ENCODE measurements at places on chromosomes 7 and 10. TPM values are rescaled to one million over a fixed set of nuclear protein-coding genes. Genes with fewer than 3 reads are reported as not detected.
A peak's percentile ranks its signal among the peaks of the same experiment; 100 is the strongest.

DNA sequence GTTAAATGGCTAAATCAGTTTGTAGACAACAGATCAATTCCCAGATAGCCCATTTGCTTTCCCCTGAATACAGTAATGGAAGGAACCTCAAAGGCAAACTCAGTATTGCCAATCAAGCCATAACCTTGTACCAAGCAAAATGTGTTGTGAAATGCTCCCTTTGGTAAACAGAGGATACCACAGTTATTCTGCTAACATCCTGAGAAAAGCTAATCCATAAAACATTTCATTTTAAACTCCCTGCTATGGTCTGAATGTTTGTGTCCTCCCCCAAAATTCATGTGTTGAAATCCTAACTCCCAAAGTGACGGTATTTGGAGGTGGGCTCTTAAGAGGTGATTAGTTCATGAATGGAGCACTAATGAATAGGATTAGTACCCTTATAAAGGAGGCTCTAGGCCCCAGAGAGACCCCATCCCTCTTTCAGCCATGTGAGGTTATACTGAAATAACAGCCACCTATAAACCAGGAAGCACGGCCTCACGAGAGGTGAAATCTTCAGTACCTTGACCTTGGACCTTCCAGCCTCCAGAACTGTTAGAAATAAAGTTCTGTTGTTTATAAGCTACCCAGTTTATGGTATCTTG, 89.3 kb upstream of the RNF148 start:
- no peak for DNase-seq

GRCh38 chr7:113338071-113338696, 219.8 kb upstream of the SMIM30 start:
- DNase-seq = no peak

The RASA4B gene
- total RNA-seq = 7.6 TPM

DNA sequence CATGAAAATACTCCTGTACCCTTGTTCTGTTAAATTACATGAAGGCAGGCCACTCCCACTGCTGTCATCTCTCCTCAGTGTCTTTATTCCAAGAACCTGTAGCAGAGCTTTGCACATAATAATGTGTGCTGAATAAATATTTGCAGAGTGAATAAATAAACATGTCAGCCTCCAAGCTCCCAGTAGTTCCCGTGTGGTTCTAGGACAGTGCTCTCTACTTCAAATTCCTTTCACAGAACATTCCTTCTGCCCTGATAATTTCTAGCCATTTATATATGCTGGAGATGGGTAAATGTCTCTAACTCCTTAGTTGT, 20.3 kb upstream of the HYAL4 start:
- no peak for DNase-seq

DNA sequence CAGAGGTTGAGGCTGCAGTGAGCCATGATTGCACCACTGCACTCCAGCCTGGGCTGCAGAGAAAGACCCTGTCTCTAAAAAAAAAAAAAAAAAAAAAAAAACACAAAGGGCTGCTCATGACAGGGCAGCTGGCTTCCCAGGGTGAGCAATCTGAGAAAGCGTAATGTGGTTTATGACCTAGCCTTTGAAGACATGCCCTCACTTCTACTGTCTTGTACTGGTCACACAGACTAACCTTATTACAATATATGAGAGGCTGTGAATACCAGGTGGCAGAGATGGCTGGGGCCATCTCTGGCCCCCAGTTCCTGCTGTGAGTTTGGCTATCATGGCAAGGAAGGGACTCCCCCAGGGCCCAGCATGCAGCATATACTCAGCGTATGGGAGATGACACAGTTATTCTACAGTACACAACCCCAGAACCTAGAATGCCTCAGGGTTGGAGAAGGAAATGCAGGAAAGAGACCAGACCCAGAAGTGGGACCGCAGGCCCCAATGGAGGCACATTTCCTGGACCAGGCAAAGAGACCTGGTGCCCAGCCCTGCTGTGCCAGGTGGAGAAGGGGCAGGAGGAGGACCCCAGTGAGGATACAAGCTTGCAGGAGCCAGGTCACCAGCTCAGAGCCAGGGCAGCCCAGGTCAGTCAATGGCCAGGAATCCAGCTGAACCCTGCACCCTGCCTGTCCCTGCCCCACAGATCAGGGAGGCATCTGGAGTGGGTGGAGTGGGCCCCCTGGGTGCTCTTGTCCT, 26.3 kb downstream of the NPTX2 start:
- no peak for DNase-seq

The NPY4R gene
- not detected for total RNA-seq

DNA sequence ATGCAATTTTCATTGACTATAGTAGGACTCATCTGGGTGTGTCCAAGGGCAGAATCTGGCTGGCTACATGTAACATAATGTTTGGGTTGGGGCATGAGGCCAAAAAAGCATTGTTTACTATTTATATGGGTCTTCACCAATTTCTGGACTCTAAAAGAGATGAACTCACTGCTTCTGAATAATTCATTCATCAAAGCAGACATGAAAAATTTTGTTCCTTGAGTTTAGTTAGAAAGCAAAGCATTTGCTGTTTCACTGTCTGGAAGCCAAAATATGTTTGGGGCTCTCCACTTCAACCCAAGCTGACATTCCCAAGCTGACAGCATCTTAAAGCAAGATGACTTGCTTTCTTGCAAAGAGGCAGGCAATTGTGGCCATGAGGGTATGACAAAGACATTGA, 670.6 kb downstream of the SUGCT start:
- DNase-seq = no peak

The BHLHA15 gene
- 8.1 TPM for total RNA-seq

DNA sequence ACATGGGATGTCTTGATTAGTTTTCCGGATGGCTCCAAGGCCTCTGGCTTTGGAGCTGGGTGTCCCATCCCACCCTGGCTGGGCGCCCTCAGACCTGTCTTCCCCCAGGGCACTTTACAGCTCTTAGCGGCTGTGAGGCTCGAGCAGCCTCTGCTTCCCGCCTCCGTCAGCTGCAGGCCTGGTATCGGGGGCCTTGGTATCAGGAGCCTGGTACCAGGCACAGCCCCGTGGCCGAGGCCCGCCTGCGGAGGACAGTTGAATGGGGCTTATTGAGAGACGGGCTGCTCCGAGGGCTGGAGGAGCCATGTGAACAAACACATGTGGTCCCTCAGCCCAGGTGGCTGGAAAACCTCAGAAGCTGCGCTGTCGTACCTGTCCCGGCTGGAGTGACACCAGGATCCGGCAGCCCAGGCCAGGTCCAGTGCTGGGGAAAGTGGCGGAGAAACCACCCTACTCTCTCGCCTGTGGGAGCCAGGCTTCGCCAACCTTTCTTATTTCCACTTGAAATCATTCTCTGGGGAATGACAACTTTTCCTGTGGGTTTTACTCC, 23.9 kb upstream of the AP5Z1 start:
- no peak for DNase-seq

- no peak for DNase-seq
Observed at GRCh38 chr7:74258639-74259038, 4.4 kb upstream of the RFC2 start.

DNA sequence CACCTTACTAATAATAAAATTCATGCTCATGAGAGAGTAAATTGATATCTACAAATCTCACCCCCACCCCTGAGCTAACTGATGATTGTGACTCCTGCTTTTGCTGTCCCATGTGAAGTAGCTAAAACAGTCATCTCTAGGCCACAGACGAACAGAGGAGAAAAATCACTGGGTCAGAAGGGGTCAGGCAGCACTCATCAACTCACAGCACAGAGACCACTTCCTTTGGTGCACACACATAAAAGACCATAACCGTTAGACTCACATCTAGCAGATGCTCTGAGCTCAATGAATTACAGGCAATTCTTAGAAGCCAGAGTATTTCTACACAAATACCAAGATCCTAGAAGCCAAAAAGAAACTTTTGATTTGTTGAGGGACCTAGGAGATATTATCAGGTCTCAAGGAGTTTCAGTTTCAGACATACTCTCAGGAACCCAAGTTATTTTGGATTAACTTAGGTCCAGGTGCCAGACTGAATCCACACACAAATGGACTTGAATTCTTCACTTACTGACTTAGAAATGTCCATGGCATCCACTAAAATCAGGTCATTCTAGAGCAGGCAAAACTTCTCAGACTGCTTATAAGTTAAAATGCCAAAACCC, 65.0 kb upstream of the TES start:
- no peak for DNase-seq

- no peak for DNase-seq
Observed at GRCh38 chr10:25522294-25522693, 347.5 kb downstream of the GPR158 start.

The GIMAP5 gene
- total RNA-seq = not detected

The CCL26 gene
- not detected for total RNA-seq

The OR6V1 gene
- total RNA-seq = not detected

DNA sequence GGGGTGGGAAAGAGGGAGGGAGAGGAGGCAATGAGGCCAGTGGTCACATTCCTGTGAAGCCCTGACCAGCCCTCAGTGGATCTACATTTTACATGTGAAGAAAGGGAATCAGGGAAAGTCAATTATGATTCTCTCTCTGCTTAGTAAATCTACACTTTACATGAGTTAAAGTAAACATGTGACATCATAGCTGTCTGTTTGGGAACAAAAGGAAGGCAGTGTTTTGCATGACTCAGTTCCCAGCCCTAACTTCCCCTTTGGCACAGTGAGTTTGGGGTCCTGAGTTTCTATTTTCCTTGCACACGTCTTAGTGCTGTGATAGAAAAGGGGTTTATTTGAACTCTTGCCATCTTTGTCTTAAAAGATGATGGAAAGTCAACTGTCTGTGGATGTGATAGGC, 615.1 kb downstream of the SDK1 start:
- DNase-seq = no peak

DNA sequence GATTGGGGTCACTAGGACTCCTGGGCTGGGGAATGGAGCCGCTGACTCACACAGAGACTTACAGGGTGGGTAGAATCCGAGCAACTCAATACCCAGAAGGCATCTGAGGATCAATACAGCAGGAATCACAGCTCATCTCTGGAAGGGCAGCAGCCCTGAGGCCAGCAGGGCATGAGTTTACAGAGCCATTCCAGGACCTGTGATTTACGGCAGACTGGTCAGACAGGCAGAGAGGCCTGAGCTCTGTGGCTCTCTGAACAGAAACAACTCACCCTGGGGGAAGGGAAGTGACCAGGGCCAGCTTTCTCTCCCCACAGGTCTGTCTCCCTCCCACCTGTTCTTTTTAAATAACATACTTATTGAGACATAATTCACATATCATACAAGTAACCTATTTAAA, 88.2 kb upstream of the CXCL12 start:
- no peak for DNase-seq

The FAM25C gene
- total RNA-seq = 36.4 TPM

DNA sequence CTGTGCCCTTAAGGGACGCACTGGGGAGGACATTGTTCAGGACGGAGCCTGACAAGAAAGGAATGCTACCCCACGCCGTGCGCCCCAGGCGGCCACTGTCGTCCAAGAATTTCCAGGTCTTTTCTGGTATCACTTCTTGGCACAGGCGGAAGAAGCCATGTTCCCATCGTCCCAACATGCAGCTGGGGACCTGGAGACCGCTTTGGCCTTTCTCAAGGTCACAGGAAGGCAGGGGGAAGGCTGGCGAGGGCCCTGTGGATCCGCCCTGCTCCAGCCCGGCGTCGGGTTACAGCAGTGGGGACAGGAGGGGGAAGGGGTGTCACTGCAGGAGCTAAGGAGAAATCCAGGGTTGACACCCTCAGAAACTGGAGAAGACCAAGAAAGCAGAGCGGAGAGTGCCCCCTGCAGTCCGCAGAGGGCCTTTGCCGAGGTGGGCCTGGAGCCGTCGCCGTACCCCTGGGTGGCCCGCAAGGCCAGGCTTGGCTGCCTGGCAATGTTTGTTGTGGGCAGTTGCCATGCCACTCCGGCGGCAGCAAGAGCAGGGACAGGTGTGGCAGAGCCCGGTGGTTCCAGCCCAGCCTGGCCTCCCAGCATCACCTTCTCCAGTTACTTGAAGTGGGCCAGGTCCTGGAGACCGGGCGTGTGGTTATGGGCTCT, 104.1 kb downstream of the LHPP start:
- DNase-seq = peak; percentile 4

The CTNNA3 gene
- total RNA-seq = 0.79 TPM

GRCh38 chr10:77164616-77165311, 472.8 kb downstream of the KCNMA1 start:
- DNase-seq = no peak

The JCAD gene
- 1.7 TPM for total RNA-seq

GRCh38 chr7:22468609-22469008, 31.4 kb downstream of the STEAP1B start:
- no peak for DNase-seq

The SPDYE2B gene
- not detected for total RNA-seq

DNA sequence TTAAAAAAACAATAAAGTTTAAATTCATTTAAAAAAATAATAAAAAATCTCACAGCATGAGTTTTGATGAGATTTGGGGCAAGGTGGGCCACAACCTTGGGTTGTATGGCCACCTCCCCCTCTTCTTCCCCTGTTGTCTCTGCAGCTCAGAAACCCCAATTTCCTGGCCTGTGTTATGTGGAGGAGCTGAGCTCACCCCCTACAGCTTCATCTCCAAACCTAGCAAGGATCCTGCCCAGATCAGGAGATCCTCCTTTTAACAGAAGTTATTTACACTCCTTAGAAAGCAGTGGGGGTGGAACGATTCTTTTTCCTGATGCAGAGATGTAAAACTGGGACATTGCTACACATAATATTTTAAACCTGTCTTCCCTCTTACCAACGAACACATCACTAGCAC, 6.9 kb upstream of the SH2D4B start:
- no peak for DNase-seq

GRCh38 chr7:69801729-69802682, 203.7 kb downstream of the AUTS2 start:
- no peak for DNase-seq

DNA sequence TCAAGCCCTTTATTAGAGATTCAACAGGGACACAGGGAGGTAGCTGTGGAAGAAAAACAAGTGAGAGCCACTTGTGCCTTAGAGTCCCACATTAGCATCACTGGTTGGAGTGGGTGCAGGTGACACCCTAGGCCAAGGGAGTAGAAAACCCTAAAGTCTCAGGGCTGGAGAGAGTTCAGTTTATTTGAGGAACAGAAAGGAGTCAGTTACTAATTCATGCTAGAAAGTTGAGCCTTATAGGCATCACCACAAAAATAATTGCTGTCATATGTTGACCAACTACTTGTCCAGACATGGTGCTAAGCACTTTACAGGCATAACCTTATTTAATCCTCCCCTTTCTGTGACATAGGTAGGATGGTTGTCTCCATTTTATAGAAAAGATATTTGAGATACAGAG, 20.9 kb upstream of the ACSL5 start:
- DNase-seq = no peak

The DGKB gene
- total RNA-seq = 0.41 TPM

DNA sequence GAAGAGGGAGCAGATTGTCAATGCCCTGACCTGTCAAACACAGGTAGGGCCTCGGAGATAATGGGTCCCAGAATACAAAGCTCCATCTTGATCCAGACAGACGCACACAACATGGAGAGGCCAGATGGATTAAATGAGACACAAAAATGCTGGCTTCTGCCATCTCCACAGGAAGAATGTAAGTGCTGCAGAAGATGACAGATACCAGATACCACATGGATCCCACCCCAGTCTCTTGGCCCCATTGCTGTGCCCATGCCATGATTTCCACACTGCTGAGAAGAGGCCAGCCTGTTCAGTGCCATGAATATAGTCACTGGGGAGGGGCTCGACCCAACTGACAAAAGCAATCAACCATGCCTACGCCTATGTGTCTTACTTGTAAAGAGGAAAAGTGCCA, 487.9 kb downstream of the PARD3 start:
- no peak for DNase-seq

The MYL10 gene
- not detected for total RNA-seq

GRCh38 chr10:114399576-114399975, 4.7 kb downstream of the AFAP1L2 start:
- DNase-seq = no peak

The NXPH1 gene
- not detected for total RNA-seq

The DNAJC30 gene
- total RNA-seq = 4.4 TPM

The IDI2 gene
- not detected for total RNA-seq

All from kidney epithelial cell (primary cell).